ENCODE measurements at places on chromosomes 1 and 21.

GRCh38 chr1:32099426-32099825, 8.4 kb upstream of the KPNA6 start:
- no peak for DNase-seq

- DNase-seq = no peak
Observed at GRCh38 chr1:180158149-180159147, 3.8 kb downstream of the QSOX1 start.

GRCh38 chr1:89939693-89940438, 55.0 kb upstream of the ZNF326 start:
- no peak for DNase-seq

DNA sequence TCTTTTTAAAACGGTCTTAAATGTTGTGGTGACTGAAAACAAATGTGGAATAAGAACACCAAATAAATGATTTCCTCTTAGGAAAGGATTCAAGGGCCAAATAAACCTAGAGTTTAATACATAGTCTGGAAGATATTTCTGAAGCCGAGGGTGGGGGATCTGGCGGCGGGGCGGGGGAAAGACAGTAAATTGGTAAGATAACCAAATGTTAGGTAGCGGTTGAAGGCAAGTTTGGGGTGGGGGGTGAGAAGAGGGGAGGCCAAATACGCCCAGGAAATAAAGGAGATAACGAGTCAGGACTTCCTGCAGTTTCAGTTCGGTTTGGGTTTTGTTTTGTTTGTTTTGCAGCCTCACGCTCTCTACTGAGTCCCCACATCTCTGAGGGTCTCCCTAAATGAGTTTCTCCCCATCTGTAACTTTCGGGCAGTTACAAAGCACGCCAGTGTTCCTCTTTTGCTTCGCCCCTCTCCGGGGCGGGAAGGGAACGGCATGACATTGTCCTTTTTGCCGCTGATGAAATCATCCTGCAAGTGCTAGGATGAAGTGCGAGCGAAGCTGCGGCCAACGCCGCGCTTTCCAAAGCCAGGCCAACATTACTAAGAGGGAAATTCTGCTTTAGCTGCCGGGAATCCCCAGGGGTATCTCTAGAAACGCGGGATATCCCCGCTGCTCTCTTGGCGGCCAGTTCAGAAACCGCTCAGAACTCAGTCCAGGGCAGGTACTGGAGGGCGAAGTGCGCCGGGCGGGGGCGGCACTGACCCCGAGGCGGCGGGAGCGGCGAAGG, 844 bp downstream of the NIBAN1 start:
- DNase-seq = peak; percentile 60

DNA sequence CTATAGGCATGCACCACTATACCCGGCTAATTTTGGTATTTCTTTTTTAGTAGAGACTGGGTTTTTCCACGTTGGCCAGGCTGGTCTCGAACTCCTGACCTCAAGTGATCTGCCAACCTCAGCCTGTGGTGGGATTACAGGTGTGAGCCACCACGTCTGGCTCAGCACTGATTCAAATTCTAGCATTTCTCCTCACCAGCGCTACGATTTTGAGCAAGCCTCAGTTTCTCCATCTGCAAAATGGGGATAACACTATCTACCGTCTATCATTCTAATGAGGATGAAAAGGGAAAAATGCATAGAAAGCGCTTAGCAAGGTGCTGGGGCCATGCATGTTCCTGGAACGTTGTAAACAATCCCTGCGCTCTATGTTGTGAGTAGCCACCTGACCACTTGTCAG, 49.0 kb upstream of the DISP3 start:
- no peak for DNase-seq

DNA sequence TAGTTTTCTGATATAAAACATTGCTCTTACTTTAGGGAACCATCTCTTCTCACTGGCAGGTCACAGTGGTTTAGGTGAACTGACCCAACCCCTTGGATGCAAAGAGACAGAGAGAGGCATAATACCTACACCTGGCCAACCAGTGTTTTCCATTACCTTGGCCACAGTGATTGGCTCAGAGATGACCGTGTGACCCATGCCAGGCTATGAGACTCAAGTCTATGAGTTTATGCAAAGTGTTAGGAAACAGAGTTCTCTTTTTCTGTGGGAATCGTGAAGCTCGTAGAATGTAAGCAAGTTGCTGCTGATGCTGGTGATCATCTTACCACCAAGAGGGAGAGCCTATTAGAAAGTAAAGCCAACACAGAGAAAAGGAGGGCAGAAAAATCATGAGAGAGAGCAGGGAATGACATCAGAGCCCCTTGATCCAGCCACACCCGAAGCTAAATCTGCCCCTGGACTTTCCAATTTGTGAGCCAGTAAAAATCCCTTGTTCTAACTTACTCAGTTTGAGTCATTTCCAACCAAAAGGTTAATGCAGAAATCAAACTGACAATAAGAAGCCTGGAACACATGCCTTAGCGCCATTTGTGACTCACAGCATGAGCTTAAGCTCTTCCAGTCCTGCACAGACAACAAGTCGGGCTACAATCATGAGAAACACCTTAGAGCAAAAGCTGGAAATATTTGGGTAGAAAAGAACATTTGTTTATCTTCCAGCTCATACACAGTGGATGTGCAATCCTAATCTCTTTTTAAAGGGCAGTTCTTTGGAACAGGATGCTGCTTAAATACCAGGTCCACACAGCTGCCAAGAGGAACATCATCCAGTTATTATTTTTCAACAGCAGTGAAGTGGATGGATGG, 81.3 kb upstream of the KAZN start:
- no peak for DNase-seq

- no peak for DNase-seq
Observed at GRCh38 chr1:165635329-165635728, 4.3 kb downstream of the MGST3 start.

- no peak for DNase-seq
Observed at GRCh38 chr1:8155528-8156186, 129.5 kb upstream of the ERRFI1 start.

GRCh38 chr1:212640223-212640878, 31.8 kb downstream of the ATF3 start:
- no peak for DNase-seq

GRCh38 chr1:47978486-47978885, 18.7 kb downstream of the TRABD2B start:
- no peak for DNase-seq

DNA sequence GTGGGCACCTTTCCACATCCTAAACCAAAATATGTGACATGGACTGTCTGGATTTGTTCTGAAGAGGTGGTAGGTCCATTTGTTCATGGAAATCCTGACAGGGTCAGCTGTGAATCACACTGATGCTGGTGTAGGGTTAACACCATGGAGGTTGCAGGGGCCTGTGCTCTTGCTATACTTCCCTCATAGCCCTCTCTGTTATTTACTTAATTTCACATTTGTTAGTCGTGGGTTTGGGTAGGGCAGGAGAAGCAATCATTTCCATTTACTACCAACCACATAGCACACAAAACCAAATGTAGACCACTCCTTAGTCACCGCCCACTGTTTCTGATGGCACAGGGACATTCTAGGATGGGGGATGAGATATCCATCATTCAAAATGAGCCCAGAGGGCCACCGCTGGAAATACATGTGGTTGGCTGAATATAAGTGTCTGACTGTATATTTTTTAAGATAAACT, 61.8 kb upstream of the POU2F1 start:
- no peak for DNase-seq

All from NAMALWA (cell line).